Stimulated activated naive CD4-positive, alpha-beta T cell treated with Interleukin-2 at 50 U/mL for 16 hours (primary cell): ENCODE measurements at places on chromosomes 3 and 15.

- peak; percentile 33 for DNase-seq
Observed at GRCh38 chr15:42921342-42921731, 759 bp upstream of the TTBK2 start.

- no peak for DNase-seq
Observed at GRCh38 chr3:160006282-160007163, 17.9 kb downstream of the IL12A start.

GRCh38 chr3:33746416-33747116 lies 28.5 kb upstream of the CLASP2 start:
- DNase-seq: no peak

GRCh38 chr3:129058441-129059200 lies 2.0 kb upstream of the GP9 start:
- no peak for DNase-seq

GRCh38 chr15:39597751-39598185 lies 16.9 kb downstream of the THBS1 start:
- no peak for DNase-seq

- no peak for DNase-seq
Observed at GRCh38 chr3:19645093-19645492, 288.9 kb downstream of the EFHB start.

DNA sequence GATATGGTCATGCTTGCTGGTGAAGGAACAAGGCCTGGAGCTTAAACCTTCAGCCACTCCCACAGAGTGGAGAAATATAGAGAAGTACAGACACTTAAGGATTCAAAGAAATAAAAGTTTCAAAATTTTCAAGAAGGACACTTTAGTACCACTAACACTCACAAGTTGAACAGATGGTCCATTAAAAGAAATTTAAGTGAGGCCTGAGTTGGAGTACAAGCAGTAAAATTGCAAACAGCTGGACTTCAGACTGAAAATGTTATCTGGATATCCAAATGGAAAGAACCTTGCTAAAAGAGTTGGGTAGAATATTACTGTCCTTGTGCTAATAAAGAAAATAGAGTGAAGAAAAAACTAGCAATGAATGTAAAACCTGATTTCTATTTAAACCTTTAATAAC lies 397.1 kb upstream of the KCNMB2 start:
- no peak for DNase-seq

DNA sequence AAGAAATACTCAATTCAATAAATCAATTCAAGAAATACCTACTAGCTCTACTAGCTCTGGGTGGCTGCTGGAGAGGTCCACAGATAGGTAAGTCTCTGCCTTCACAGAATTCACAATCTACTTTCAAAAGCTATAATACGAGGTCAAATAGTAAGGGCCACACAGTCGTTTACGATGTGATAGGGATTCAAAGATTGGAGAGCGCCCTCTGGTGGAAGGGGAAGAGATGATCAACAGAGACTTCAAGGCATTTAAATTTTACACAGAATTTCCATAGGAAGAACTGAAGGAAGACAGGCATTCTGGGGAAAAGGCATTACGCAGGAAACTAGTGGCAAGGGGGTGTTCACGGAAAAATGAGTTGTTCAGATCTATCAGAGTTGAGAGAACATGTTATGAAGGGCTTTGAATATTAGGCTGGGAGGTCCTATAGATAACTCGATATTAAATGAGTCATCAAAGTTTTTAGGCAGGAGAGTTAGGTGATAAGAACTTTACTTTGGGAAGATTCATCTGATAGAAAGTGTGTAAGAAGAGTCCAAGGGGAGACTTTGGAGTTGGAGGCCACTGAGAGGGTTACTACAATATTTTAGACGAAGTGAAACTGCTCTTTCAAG lies 128.8 kb downstream of the FRMD5 start:
- peak; percentile 35 for DNase-seq
